ENCODE measurements at places on chromosomes 4 and X.

GRCh38 chrX:67604979-67605703 is 61.3 kb downstream of the AR start:
- DNase-seq, result no peak

- no peak for DNase-seq
Observed at GRCh38 chr4:119138046-119138445, 2.4 kb downstream of the MYOZ2 start.

DNA sequence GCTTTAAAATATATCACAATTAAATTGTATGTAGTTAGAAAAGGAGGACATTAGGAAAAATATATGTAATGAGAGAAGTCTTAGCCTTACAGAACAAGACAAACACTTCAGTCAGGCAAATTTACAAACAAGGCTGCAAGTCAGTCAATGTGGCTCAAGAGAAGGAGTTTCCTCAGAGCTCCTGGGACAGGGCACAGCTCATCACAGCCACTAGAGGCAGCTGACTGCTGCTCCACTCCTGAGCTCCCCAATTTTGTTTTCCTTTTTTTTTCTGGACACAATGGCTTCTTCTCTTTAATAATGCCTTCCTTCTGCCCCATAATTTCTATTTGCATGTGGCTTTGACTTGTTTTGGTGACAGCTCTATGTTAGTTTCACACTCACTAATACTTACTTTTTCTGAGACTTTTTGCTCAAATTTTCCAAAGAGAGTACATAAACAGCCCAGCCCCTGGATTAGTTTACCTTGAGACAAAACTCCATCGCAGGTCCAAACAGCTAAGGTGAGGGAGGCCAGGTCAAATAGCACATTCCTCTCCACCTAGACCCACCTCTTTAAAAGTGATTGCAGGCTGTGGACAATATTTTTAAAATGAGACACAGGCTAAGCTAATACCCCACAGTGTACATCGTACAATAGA is 850.4 kb upstream of the FRG1 start:
- no peak for DNase-seq

DNA sequence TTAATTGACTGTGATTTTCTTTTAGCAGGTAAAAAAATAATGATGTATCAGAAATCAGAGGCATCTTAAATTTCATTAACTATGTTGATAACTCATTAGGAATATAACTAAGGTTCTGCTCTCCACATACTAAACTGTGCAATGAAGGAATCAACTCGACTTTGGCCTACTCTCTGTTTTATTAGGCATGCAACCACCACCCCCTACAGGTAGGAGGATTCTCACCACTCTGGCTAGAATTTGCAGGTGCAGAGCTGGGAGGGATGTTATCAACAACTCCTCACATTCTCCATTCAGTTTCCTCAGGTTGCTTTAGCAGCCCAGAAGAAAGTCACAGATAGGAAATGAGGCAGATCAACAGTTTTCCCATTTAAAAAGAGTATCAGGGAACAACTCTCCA is 160.1 kb downstream of the COX18 start:
- DNase-seq, result no peak

GRCh38 chr4:1489639-1489995 is 83.4 kb upstream of the NKX1-1 start:
- DNase-seq, result no peak

DNA sequence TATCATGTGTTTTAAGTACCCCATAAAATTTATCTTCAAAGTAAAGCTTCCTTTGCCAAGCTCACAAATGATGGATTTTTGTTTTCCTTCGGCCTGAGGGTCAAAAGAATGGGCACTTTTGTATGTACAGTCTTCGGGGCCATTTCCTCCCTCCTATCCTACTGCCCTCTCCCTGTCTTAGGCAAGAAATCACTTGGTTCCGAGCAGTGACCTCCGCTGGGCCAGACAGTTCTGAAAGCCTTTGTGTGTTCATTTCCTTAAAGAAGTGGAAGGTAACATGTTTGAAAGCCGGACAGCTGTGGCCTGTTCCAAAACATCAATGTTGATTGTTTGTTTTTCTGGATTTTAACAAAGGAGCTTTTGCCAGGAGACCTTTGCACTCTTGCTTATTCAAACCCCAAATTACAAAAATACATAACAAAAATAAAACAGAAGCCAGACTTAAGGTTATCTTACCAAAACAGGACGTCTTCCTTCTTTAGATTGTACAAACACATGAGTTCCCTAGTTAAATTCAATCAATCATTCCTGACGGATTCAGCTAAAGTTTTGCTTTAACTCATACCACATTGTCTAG is 110.6 kb upstream of the LIMCH1 start:
- no peak for DNase-seq

- no peak for DNase-seq
Observed at GRCh38 chrX:10217198-10217597, 60.4 kb downstream of the CLCN4 start.

DNA sequence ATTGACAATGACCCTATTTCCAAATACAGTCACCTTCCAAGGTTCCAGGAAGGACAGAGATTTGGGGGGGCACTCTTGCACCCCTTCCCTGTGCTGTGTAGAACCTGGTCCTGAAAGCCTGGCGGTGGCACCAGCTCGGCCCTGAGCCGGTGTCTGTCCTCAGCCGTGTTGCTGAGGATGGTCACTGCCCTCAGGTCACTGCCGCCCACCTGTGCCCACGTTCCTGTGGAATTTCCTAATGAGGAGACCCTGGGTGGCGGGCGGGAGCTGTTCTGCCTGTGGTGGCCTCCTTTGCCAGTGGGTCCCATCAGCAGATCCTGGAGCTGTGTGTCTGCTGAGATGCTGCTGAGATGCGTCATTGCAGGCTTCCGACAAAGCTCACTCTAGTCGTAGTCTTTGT is 32.9 kb downstream of the NELFA start:
- no peak for DNase-seq
